Activated CD4-positive, alpha-beta T cell treated with anti-CD3 and anti-CD28 coated beads for 36 hours (primary cell): ENCODE measurements at places on chromosomes 4 and X. TPM values are rescaled to one million over a fixed set of nuclear protein-coding genes. Genes with fewer than 3 reads are reported as not detected.

GRCh38 chr4:181548873-181549575 lies 694.2 kb upstream of the TENM3 start:
- no peaks in the 10 kb centered on the region for H3K4me1 ChIP-seq
- DNase-seq, result no peak
- no peak overlapping the region for H3K4me3 ChIP-seq

DNA sequence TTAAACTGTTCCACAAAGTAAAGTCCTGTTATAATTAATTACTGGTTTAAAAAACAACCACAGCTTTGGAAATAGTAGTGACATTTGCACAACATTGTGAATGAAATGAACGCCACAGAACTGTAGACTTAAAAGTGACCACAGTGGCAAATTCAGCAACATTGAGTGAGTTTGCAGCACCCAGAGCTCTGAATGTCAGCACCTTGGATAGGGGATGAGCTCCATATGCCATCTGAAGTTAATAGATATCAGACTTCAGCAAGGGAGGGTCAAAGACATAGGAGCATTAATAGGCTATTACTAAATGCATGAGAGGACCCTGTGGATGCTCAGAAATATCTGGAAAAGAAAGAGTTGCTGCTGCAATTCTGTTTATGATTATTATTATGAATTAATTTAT lies 55.3 kb upstream of the KCNIP4 start:
- H3K27me3 ChIP-seq, result no peaks in the 10 kb centered on the region
- no peak for DNase-seq
- no peak overlapping the region for H3K4me3 ChIP-seq

- H3K27me3 ChIP-seq, result no peaks in the 10 kb centered on the region
- H3K4me1 ChIP-seq, result no peaks in the 10 kb centered on the region
- no peak overlapping the region for H3K27ac ChIP-seq
- H3K36me3 ChIP-seq, result no peaks in the 10 kb centered on the region
Measured at GRCh38 chr4:81874661-81875515, 403.2 kb upstream of the RASGEF1B start.

PI4K2B gene
- 38.4 TPM for total RNA-seq

TMSB4X gene
- 4,468 TPM for total RNA-seq

DNA sequence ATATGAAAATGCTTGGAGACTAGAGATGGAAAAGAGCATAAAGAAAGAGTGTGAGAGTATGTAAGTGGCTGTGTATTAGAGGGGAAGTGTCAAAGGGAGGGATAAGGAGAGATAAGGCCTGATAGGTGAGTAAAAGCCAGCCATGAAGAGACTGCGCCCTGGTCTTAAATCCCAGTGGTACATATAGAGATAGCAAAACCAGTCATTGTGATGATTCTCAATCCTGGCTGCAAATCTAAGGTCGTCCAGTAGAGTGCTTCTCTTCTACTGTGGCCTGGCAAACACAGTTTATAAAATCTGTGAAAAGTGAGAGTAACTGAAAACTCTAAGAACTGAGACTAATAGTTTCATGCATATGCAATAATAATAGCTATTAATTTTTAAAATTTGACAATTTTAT lies 86.9 kb downstream of the MAB21L2 start:
- no peaks in the 10 kb centered on the region for H3K27me3 ChIP-seq
- H3K4me1 ChIP-seq, result no peaks in the 10 kb centered on the region
- no peak for DNase-seq
- peaks cover 16% of the 10 kb centered on the region for H3K36me3 ChIP-seq
- no peak overlapping the region for H3K27ac ChIP-seq

DNA sequence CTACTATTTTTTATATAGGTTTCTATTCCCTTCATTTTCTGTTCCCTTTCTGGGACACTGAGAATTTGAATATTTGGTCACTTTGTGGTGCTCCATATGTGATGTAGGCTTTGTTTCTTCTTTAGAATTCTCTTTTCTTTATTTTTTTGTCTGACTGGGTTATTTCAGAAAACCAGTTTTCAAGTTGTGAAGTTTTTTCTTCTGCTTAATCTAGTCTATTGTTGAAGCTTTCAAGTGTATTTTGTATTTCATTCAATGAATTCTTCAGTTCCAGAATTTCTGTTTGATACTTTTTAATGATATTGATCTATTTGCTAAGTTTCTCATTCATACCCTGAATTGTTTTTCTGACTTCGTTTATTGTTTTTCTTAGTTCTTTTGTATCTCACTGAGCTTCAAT lies 96.2 kb upstream of the HAND2 start:
- no peak overlapping the region for H3K4me3 ChIP-seq
- H3K36me3 ChIP-seq, result no peaks in the 10 kb centered on the region
- no peaks in the 10 kb centered on the region for H3K27me3 ChIP-seq
- no peak for DNase-seq

GRCh38 chr4:16226816-16227461 lies 668 bp upstream of the TAPT1 start:
- H3K27me3 ChIP-seq, result no peaks in the 10 kb centered on the region
- peaks cover 24% of the 10 kb centered on the region for H3K36me3 ChIP-seq
- H3K27ac ChIP-seq, result peak overlapping the region; percentile 98
- peaks cover 62% of the 10 kb centered on the region for H3K4me1 ChIP-seq
- peak; percentile 56 for DNase-seq
- H3K4me3 ChIP-seq, result peak overlapping the region; percentile 90

GRCh38 chr4:159549098-159549518 lies 446.2 kb downstream of the RAPGEF2 start:
- H3K27me3 ChIP-seq, result peaks cover 2% of the 10 kb centered on the region
- H3K36me3 ChIP-seq, result no peaks in the 10 kb centered on the region
- DNase-seq, result no peak

VAMP7 gene
- total RNA-seq, result 37.2 TPM

- no peak for DNase-seq
- no peak overlapping the region for H3K4me3 ChIP-seq
- no peaks in the 10 kb centered on the region for H3K36me3 ChIP-seq
- H3K27me3 ChIP-seq, result no peaks in the 10 kb centered on the region
Measured at GRCh38 chr4:148425327-148426110, 16.7 kb downstream of the NR3C2 start.

CD38 gene
- total RNA-seq, result 17.3 TPM

NPY1R gene
- total RNA-seq, result not detected

DNA sequence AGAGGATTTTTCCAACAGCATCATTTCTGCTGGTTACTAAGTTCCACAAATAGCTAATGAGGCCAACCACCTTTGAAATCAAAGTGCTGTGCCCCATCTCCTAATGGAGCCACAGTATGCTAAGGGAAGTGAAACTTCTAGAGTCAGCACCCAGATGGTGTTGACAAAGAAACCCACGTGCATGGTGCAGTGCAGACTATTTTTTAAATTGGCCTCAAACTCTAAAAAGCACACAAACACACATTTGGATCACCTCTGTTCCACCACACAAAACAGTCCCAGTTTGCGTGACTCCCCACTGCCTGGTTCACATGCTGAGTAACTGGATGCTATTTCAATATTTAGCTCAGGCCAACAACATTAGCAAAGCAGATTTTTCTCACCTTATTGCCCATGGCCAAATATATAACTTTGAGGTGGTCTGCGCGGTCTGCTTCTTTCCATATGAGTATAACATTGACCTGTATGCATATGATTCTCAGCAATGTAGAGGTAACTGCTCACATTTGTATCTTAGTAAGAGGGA lies 69.9 kb downstream of the AMELX start:
- no peaks in the 10 kb centered on the region for H3K4me1 ChIP-seq
- no peaks in the 10 kb centered on the region for H3K27me3 ChIP-seq
- no peak overlapping the region for H3K27ac ChIP-seq

- no peaks in the 10 kb centered on the region for H3K4me1 ChIP-seq
- H3K27me3 ChIP-seq, result no peaks in the 10 kb centered on the region
- DNase-seq, result no peak
- no peaks in the 10 kb centered on the region for H3K36me3 ChIP-seq
- H3K27ac ChIP-seq, result no peak overlapping the region
- H3K4me3 ChIP-seq, result no peak overlapping the region
Measured at GRCh38 chr4:164446516-164446915, 307.4 kb upstream of the SMIM31 start.

- H3K27me3 ChIP-seq, result no peaks in the 10 kb centered on the region
- H3K4me1 ChIP-seq, result no peaks in the 10 kb centered on the region
- peak; percentile 49 for DNase-seq
- no peak overlapping the region for H3K4me3 ChIP-seq
Measured at GRCh38 chr4:115851918-115852766, 738.7 kb upstream of the NDST4 start.

SRPK3 gene
- total RNA-seq, result not detected

SLC10A7 gene
- total RNA-seq, result 16.5 TPM

GRCh38 chrX:18126971-18127370 lies 93.7 kb downstream of the BEND2 start:
- H3K4me1 ChIP-seq, result no peaks in the 10 kb centered on the region
- H3K4me3 ChIP-seq, result no peak overlapping the region
- no peak overlapping the region for H3K27ac ChIP-seq
- H3K27me3 ChIP-seq, result peaks cover 2% of the 10 kb centered on the region
- no peaks in the 10 kb centered on the region for H3K36me3 ChIP-seq
- no peak for DNase-seq

GRCh38 chr4:183170894-183171293 lies 71.8 kb downstream of the WWC2 start:
- H3K4me3 ChIP-seq, result no peak overlapping the region
- no peak for DNase-seq
- no peaks in the 10 kb centered on the region for H3K4me1 ChIP-seq

DNA sequence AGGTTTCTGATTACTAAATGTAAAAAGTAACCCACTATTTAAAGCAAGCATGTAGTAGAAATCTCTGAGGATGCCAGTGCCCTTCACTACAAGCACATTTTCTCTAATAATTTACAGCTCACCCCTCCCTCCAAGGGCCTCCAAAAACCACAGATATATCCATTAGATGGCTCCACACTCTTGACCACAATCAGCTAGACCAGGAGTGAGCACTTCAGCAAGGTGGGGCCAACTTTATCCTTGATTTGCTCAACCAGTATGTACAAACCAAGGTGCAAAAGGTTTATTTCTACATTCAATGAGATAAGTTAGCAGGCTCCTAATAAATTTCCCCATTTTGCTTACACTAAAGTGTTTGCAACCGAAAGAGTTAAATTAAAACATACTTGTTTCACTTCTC lies 35.8 kb downstream of the RFC1 start:
- peaks cover 11% of the 10 kb centered on the region for H3K4me1 ChIP-seq
- H3K4me3 ChIP-seq, result no peak overlapping the region
- H3K27ac ChIP-seq, result no peak overlapping the region
- DNase-seq, result no peak

- no peak overlapping the region for H3K4me3 ChIP-seq
- H3K36me3 ChIP-seq, result no peaks in the 10 kb centered on the region
- H3K27ac ChIP-seq, result no peak overlapping the region
- DNase-seq, result no peak
Measured at GRCh38 chr4:40613456-40613855, 16.2 kb downstream of the RBM47 start.

- no peak for DNase-seq
- H3K4me1 ChIP-seq, result peaks cover 40% of the 10 kb centered on the region
Measured at GRCh38 chrX:39764441-39764914, 333.3 kb downstream of the BCOR start.

DNA sequence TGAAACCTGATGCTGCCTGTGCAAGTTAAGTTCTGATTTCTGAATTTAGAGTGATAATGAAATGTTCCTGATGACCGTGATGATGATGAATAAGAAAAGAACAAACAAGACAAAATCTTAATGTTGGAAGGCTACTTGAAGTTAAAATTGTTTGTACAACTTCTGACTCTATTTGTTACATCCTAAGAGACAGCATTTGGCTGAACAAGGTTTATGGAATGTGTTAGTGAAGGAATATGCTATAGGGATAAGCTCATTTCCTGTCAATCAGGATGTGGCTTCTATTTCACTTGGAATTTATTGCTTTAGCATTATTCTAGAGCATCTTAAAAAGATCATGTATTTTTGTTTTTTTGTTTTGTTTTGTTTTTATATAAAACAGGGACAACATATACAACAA lies 267.5 kb downstream of the FAT4 start:
- no peaks in the 10 kb centered on the region for H3K27me3 ChIP-seq
- no peaks in the 10 kb centered on the region for H3K4me1 ChIP-seq
- no peak overlapping the region for H3K27ac ChIP-seq
- no peak for DNase-seq
- H3K4me3 ChIP-seq, result no peak overlapping the region

PCYT1B gene
- 0.44 TPM for total RNA-seq

GRCh38 chr4:77308843-77309242 lies 151.8 kb downstream of the CCNG2 start:
- H3K4me1 ChIP-seq, result no peaks in the 10 kb centered on the region
- H3K4me3 ChIP-seq, result no peak overlapping the region
- H3K36me3 ChIP-seq, result no peaks in the 10 kb centered on the region

DNA sequence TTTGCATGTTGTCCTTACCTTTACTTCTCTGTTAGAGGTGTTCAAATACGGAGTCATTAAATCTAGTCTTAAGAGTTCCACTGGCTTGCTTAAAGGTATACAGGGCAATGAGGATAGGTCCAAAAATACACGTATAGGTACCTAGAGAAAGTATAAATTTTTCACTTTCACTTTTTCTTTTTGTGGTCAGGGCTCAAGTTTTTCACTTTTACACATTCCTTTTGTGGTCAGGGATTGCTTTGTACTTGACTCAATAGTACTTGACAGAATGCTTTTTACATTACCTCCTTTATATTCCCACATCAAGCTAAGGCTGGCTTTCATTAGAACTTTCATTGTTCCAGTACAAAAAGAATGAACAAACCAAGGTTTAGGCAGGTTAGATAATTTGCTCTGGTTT lies 21.7 kb downstream of the TMEM184C start:
- no peaks in the 10 kb centered on the region for H3K27me3 ChIP-seq
- H3K36me3 ChIP-seq, result peaks cover 66% of the 10 kb centered on the region
- peaks cover 17% of the 10 kb centered on the region for H3K4me1 ChIP-seq
- peak overlapping the region; percentile 31 for H3K27ac ChIP-seq
- no peak overlapping the region for H3K4me3 ChIP-seq
